RPMI8226 (cell line): ENCODE measurements at places on chromosomes 1 and 21.

DNA sequence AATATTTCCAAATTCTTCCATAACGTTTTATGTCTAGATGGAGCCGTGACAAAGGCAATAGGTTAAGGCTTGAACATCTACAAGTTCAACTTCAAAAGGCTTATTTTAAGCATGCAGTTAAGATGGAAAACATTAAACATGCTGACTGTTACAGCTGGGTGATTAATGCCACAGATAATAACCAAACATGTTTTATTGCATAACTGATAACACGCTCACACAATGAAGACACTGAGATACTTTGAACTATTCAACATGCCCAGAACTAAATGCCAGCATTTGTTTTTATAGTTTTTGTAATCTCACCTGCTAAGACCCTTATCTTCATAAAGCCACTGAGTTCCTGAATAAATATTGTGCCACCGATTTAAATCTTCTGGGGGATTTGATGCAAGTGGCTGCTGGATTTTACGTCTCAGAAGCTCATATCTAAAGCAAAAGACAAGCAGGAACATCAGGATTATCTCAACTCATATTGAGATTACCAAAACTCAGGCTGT lies 310.4 kb downstream of the KCTD3 start:
- no peak for DNase-seq

DNA sequence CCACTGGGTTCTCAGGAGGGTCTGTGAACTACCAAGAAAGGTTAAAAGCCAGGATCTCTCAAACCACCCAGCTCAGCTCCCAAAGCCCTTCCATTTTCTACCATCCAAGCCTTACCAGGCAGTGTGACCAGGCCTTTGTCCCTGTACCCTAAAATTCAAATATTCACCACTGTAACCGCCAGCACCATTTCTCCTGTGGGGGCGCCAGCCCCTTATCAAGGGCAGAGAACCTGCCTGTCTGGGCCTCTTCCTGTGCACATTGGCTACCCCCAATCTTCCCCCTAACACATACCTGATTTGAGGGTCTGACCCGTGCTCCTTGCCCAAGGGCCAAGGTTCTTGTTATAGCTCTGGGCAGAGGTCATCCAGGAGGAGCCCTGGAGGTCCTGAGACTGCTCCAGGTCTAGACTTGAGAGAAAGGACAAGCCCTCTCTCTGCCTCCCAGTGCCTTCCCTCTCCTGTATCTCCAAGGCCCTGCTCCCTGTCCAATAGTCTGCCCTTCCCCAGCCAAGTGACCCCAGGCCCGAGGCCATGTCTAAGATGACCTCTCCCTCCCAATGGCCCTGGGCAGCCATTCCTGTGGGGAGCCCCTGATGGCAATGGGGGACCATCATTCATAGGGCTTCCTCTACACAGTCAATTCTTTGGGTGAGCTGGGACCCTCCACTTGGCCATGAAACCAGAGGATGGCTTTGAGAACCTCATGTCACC lies 78.5 kb downstream of the FHAD1 start:
- DNase-seq: no peak

DNA sequence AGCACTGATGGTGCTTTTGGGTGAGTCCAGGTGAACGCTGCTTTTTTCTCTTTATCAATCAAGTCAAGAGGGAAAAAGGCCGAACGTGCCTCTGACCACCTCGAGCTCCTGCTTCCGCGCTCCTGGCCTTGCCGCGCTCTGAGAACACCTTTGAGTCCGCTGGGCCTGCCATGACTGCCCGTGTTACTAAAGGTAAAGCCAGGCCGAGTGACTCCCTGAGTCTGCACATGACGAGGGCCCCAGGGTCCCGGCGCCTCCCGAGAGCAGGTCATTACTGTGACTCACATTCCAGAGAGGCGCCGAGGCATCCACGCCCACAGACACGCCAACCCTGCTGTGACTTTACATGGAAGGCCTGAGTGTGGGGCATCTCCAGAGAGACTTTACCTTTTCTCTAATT lies 11.1 kb downstream of the POFUT2 start:
- no peak for DNase-seq

DNA sequence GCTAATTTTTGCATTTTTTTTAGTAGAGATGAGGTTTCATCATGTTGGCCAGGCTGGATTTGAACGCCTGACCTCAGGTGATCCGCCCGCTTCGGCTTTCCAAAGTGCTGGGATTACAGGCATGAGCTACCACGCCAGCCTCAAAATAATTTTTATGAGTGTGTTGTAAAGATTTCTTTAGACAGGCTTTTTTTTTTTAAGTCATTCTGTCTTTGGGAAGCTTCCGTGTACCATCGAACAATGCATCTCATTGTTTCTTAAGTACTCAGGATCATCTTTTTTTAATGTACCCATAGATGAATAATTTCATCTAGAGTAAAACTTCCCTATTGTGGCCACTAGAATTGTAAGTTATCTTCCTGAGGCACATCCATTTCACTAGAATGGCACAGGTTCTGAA lies 19.6 kb upstream of the SDC3 start:
- no peak for DNase-seq

- no peak for DNase-seq
Measured at GRCh38 chr1:27153927-27154358, 982 bp downstream of the SLC9A1 start.

- no peak for DNase-seq
Measured at GRCh38 chr1:214022810-214023425, 35.1 kb downstream of the PROX1 start.
